RWPE2 (cell line): ENCODE measurements at places on chromosomes 11 and 22.

GRCh38 chr11:120153221-120153620, 15.3 kb upstream of the TRIM29 start:
- DNase-seq, result no peak

GRCh38 chr11:75223954-75224643, 16.5 kb upstream of the TPBGL start:
- DNase-seq, result no peak

DNA sequence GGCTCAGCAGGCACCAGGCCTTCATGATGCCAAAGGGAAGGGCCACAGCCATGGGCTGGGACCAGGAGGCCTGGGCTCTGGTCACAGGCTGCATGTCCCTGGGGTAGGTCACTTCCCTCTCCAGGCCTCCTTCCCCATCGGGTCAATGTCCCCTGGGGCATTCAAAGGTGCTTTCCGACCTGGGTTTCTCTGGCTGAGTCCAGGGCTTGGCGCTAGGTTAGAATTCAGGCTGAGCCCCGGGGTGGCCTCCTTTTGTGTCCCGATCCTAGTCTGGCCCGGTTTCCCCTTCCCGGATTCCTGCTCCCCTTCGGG, 12.2 kb downstream of the MAFF start:
- DNase-seq, result no peak

GRCh38 chr11:11113626-11114025, 239.4 kb downstream of the CSNK2A3 start:
- no peak for DNase-seq

- no peak for DNase-seq
These were observed 102.4 kb downstream of the ARHGAP42 start for GRCh38 chr11:100789500-100789899.

DNA sequence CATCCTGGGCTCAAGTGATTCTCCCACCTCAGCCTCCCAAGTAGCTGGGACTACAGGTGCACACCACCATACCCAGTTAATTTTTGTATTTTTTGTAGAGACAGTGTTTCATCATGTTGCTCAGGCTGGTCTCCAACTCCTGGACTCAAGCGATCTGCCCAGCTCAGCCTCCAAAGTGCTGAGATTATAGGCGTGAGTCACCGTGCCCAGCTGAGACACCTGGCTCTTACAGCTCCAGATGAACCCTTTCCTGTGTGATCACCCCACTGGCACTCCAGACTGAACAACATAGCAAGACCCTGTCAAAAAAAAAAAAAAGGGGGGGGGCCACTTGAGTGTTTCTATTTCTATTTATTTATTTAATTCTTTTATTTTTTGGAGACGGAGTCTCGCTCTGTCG, 1.0 kb upstream of the ADSL start:
- no peak for DNase-seq

DNA sequence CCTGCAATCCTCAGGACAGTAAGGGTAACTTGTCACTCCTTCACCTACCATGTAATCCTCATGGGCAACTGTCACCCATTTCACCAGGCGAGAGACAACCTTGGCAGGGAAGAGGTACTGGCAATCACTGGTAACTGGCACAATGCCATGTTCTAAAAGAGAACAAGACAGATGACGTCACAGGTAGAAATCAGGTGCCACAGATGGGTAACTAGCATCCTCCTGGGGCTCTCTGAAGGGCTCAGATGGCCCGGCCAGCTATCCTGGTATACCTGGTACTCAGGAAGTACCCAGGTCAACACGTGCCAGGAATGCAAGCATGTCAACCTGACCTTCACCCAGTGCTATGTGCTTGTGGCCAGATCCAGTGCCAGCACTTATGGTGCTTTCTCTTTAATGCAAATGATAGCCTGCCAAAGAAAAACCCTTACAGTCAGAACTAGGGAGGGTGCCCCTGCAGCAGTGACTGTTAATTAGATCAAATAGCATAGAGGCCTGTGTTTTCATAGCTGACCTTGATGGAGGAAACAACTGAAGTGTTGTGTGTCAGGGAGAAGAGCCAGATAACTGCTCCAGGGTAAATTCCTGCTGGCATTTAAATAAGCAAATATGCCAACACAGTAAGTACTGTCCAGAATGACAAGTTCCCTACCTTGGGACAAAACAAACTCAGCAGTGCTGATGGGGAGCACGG, 36.2 kb downstream of the THOC5 start:
- DNase-seq, result no peak

- DNase-seq, result no peak
These were observed 4.2 kb downstream of the ZNF280A start for GRCh38 chr22:22515890-22516289.

DNA sequence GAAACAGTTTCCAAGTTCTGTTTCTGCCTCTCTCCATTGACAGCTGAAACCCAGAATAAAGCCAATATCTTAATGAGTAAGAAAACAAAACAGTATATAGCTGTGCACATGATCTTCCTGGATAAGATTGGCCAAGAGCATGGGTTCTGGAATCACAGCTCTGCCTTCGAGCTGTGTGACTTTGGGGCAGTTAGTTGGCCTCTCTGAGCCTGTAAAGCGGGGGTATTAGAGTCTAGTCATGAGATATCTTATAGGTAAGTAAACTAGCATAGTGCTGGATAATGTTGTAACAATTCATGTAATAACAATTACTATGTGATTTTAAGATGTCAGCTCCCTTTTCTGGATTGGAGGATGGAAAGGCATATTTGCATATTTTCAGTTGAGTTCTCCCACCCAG, 73.5 kb downstream of the TRAF6 start:
- DNase-seq, result no peak

- DNase-seq, result no peak
These were observed 50.9 kb downstream of the ENDOD1 start for GRCh38 chr11:95140397-95141033.

- no peak for DNase-seq
These were observed 368.1 kb downstream of the TMEM135 start for GRCh38 chr11:87405843-87406242.

- no peak for DNase-seq
These were observed 41.6 kb upstream of the UCP3 start for GRCh38 chr11:74050465-74050864.

DNA sequence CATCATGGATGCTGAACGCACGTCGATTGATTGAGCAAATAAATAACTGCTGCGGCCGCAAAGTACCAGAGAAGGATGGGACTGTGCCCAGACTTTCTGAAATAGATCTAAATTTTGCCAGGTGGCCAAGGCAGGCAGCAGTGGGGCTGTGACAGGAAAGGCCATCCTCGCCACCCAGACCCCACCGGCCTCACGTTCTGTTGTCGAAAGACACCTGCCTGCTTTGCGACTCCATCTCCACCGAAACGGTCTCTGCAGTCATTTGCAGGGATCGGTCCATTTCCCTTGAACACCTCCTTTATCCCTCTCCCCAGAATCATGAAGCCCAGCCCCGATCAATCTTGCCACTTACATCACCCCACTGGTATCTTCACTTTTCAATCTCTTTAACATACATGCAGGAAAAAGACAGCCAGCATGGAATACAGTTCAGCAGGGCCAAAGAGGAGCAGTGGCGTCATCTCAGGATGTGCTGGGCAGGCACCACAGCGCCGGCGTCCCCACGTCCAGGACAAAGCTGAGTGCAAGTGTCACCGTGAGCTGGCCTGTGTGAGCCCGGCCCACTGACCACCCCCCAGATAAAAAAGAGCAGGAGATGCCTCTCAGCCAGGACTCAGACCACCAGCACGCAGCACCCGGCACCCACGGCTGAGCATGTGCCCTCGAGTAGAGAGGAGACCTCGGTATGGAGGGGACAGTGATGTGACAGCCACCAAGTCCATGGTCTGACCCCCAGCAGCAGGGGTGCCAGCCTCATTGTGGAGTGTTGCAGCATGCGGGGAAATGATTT, 610.3 kb downstream of the TBC1D22A start:
- peak; percentile 11 for DNase-seq

GRCh38 chr11:120055646-120056045, 82.3 kb downstream of the TRIM29 start:
- DNase-seq, result no peak

DNA sequence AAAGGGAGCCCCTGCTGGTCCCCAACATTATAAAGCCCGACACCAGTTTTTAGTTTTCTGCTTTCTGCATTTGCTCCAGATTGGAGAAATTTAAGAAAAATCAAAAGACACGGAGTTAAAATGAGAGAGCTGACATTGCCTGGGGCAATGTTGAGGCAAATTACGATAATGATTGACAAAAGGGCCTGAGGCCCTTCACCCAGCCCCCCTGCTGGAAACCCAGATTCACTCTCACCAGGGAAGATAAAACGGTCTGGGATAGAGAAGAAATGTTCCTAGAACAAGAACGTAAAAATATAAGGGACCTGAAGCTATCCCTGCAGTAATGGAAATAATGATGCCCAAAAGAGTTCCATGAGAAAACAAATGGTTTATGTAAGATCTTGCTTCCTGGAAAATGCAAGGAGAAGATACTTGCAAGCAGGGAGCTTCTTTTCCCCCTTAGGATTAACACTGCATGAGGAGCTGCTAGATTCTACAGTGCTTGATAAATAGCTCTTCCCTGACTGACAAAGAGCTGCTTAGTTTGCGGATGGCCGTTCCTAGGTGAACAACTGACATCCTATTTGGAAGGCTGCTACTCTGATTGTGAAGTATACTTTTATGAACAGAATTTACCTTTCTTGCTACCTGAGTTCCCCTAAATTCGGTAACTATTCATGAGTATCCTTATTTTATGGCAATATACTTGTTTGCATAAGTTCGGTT, 40.6 kb upstream of the GNAZ start:
- no peak for DNase-seq

DNA sequence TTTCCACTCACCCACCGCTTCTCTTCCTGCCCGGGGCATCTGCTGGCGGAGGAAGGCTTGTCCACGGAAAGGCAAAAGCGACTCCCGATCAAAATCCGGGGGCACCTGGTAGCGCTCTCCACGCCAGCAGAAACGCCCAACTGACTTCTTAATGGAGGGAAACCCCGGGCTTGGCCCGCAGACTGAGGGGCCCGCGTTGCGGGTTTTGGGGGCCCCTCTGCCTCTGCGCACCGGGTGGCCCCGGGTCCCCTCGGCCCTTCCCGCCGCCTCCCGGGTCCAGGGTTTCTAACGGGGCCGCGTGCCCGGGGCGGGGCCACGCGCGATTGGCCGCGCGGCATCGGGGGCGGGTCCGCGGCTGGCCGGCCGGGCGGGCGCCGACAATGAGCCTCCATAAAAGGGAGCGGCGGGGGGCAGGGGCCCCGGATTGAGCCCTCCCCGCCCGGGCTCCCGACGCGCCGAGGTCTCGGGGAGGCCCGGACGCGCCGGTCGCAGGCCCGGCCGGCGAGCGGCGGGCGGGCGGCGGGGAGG, at the start of gene SPINDOC:
SPINDOC (plus strand) TSS at position 422 of the 528 bp plus-strand sequence. CDS start 231 bp downstream, outside the sequence.
- no peak for DNase-seq

DNA sequence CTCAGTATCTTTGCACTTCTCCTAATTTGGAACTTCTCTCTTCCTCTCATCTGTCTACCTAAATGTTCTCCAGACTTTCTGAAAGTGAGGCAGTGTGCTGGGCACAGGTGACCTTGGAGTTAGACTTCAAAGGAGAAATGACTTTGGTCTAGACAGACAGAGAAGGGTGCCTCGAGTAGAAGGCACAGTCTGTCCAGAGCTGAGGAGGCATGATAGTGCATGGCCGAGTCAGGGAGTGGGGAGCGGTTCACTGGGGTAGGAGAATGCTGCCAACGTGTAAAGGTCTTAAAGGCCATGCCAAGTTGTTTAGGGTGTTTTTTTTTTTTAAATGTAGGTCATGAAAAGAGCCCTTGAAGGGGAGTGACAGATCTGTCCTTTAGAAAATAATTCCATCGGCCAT, 17.3 kb upstream of the ZBTB16 start:
- no peak for DNase-seq

DNA sequence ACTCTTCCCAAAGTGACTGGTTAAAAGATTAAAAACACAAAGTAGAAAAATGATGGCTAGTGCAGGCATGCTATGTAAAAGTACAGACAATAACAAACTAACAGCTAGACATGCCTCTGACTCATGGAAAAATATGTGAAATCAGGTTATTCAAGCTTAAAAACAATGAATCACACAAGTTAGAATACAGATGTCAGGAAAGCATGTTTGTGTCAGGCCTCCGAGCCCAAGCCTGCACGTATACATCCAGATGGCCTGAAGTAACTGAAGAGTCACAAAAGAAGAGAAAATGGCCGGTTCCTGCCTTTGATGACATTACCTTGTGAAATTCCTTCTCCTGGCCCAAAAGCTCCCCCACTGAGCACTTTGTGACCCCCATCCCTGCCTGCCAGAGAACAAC, 110.1 kb downstream of the NOX4 start:
- peak; percentile 77 for DNase-seq

- DNase-seq, result no peak
These were observed 22.6 kb downstream of the RPL27A start for GRCh38 chr11:8705146-8705545.

- DNase-seq, result no peak
These were observed 60.2 kb downstream of the PDE2A start for GRCh38 chr11:72613977-72614376.

DNA sequence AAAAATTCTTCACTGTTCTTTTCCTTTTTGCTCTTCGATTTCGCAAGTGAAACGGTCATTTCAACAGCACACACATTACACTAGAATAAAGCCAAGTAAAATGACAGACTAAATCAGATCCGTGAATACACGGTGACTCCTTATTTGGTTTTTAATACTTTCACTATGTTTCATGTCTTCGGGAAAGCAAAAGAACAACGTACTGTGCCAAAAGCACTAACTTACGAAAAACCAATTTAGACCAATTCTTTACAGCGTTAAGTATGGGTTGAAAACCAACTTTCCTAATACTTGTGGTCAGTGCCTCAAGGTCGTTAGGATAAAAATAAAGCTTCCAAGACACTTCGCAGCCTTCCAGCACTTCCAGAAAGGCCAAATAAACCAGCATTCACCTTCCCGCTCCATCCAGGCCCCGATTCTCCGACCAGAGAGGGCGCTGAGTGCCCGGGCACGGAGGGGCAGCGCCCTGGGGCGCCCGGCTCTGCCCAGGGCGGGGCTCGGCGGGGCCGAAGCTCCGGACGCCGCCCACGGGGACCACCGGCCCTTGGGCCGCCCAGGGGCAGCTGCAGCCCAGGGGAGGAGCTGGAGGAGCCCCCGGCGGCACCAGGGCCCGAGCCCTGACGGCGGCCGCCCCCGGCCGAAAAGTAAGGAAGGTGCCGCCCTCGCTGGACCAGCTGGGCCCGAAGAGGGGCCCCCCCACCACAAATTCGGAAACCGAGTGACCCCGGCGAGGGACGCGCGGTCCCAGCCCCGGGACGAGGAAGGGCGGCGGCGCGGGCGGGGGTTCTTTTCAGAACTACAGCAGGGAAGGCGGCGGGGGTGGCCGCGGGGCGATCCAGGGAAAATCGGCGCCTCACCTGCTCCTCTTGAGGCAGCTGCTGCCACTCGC, 499 bp downstream of the ATL3 start:
- DNase-seq, result no peak

- no peak for DNase-seq
These were observed 33.9 kb upstream of the SLC5A12 start for GRCh38 chr11:26755762-26756161.

- DNase-seq, result peak; percentile 49
These were observed 142.9 kb downstream of the CRYBB2 start for GRCh38 chr22:25362215-25362882.

DNA sequence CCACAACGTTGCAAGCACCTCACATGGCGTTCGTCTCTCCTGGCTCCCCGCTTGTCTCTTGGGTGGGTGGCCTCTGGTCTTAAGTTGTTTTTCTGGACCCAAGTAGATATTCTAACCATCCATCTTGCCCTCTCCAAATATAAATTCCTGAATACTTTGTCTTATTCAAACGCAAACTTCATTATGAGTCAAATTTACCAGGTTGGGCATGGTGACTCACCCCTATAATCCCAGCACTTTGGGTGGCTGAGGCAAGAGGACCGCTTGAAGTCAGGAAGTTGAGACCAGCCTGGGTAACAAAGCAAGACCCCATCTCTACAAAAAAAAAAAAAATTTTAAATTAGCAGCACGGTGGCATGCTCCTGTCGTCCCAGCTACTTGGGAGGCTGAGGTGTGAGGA, 5.1 kb upstream of the IGSF9B start:
- DNase-seq, result no peak

- DNase-seq, result no peak
These were observed 177.5 kb upstream of the TMEM45B start for GRCh38 chr11:129637983-129638776.
